Progenitor cell of endocrine pancreas (in vitro differentiated cells): ENCODE measurements at places on chromosomes 5 and 9. TPM values are rescaled to one million over a fixed set of nuclear protein-coding genes. Genes with fewer than 3 reads are reported as not detected.

- no peaks in the 10 kb centered on the region for H3K36me3 ChIP-seq
- no peak overlapping the region for H3K27ac ChIP-seq
- no peak for DNase-seq
Measured at GRCh38 chr5:143527808-143528207, 124.3 kb upstream of the NR3C1 start.

- H3K4me3 ChIP-seq, result no peak overlapping the region
- no peak for DNase-seq
- H3K36me3 ChIP-seq, result no peaks in the 10 kb centered on the region
Measured at GRCh38 chr5:139864716-139865483, 69.3 kb downstream of the PSD2 start.

- no peaks in the 10 kb centered on the region for H3K27me3 ChIP-seq
- H3K4me3 ChIP-seq, result no peak overlapping the region
- peaks cover 17% of the 10 kb centered on the region for H3K4me1 ChIP-seq
- H3K36me3 ChIP-seq, result no peaks in the 10 kb centered on the region
Measured at GRCh38 chr9:127392166-127392565, 4.8 kb upstream of the SLC2A8 start.

- H3K4me3 ChIP-seq, result no peak overlapping the region
- DNase-seq, result no peak
- peak overlapping the region; percentile 37 for H3K27ac ChIP-seq
- peaks cover 27% of the 10 kb centered on the region for H3K4me1 ChIP-seq
- H3K36me3 ChIP-seq, result peaks cover 34% of the 10 kb centered on the region
Measured at GRCh38 chr9:4259489-4259888, 40.4 kb downstream of the GLIS3 start.

DNA sequence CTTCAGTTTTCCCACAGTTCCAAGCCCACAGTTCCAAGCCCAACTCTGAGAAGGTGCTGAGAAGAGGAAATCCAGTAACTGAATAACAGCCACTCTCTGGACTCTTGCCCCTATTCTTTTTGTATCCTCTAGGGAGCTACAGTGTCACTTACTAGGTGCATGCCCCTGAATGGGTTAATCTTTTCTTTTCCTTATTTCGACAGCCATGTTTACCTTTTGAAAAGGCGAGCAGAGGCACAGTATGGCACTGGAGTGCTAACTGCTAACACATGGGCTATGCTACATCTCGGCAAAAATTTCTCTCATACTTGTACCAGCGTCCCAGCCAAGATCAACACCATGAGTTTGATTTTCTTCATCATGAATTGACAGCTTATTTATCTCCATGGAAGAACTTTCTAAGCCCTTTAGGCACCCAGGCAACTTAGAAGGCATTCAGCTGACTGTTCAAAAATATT lies 222.6 kb downstream of the EBF1 start:
- H3K27ac ChIP-seq, result no peak overlapping the region
- DNase-seq, result no peak
- H3K27me3 ChIP-seq, result peaks cover 32% of the 10 kb centered on the region
- peaks cover 14% of the 10 kb centered on the region for H3K4me1 ChIP-seq

DNA sequence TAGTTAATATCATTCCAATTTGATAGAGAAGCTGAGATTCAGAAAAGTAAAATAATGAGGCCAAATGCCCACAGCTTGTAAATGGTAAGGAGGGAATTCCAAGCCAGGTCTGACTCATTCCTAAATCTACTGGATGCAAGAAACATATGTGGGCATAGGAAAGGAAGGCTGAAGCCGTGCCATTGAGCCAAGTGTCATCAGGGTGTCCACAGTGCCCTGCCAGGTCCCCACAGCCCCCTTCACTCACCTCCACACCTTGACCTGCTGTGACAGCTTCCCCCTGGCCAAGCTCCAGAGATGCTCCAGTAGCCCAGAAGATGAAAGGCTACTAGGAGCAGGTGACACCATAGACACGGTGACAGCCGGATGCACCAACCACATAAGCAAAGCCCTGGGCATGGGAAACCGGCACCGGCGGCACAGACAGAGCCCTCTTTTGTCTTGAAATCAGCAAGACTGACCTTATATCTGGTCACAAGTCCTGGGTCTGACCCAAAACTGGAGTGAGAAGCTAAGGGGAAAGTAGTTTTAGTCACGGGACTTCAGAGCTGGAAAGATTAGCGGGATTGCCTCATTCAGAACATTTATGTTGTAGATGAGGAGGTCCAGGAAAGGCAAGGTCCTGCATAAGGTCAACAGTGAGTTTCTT lies 20.1 kb upstream of the FAT2 start:
- peaks cover 3% of the 10 kb centered on the region for H3K4me1 ChIP-seq
- no peak for DNase-seq
- H3K36me3 ChIP-seq, result no peaks in the 10 kb centered on the region
- no peak overlapping the region for H3K4me3 ChIP-seq
- H3K27me3 ChIP-seq, result peaks cover 45% of the 10 kb centered on the region

- DNase-seq, result no peak
- peaks cover 61% of the 10 kb centered on the region for H3K27me3 ChIP-seq
- no peak overlapping the region for H3K4me3 ChIP-seq
- H3K4me1 ChIP-seq, result peaks cover 3% of the 10 kb centered on the region
- no peak overlapping the region for H3K27ac ChIP-seq
Measured at GRCh38 chr5:1390333-1390732, 45.4 kb upstream of the CLPTM1L start.

DNA sequence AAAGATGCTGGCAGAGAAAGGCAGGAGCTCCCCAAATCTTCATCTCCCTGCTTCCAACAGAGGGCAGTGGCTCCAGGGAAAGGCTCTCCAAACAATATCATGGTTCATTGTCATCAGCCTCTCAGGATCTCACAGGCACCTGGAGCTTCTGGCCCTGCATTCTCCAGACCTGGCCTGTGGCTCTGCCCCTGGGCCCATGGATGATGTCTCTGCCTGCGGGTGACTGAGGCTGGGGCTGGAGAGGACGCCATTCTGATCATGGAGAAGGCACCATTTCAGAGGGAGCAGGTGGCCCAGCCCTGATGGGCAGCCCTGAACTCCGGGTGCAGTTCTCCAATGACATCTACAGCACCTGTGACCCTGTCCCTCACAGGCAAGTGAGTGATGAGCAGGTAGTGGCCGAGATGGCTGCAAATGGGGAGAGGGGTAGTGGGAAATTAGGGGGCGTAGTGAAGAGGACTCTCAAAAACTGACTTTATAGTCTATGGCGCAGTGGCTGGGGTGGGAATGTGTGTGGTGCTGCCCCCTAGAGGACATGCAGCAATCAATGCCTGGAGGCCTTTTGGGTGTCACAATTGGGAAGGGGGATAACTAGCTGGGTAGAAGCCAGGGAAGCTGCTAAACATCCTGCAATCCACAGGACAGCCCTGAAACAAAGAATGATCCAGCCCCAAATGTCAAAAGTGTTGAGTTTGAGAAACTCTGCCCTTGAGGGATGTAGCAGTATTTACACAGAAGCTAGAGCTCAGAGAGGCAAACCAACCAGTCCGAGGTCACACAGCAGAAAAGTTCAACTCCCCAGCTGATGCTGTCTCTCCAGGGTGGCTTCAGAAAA lies 3.2 kb downstream of the SH3PXD2B start:
- H3K27me3 ChIP-seq, result no peaks in the 10 kb centered on the region
- no peak for DNase-seq
- peaks cover 18% of the 10 kb centered on the region for H3K4me1 ChIP-seq
- H3K27ac ChIP-seq, result no peak overlapping the region

DNA sequence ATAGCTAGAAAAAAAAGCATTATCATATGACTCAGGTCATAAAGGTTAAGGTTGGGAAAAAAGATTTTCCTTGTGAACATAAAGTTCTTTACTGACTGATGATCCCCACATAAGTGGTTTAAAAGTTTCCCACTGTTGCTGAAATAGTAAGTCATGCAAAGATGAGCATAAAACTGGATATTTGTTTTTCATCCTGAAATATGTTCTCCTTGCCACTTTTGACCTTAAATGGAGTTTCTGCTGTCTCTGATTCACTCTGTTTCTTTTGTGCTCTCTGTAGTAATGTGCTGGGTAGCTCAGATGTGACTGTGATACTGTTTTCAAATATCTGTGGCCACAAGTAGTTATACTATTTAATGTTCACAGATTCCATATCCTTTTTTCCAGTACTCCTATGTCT lies 162.5 kb upstream of the GAS1 start:
- H3K4me3 ChIP-seq, result no peak overlapping the region
- H3K36me3 ChIP-seq, result no peaks in the 10 kb centered on the region
- peaks cover 7% of the 10 kb centered on the region for H3K27me3 ChIP-seq
- no peak overlapping the region for H3K27ac ChIP-seq
- peaks cover 9% of the 10 kb centered on the region for H3K4me1 ChIP-seq

DNA sequence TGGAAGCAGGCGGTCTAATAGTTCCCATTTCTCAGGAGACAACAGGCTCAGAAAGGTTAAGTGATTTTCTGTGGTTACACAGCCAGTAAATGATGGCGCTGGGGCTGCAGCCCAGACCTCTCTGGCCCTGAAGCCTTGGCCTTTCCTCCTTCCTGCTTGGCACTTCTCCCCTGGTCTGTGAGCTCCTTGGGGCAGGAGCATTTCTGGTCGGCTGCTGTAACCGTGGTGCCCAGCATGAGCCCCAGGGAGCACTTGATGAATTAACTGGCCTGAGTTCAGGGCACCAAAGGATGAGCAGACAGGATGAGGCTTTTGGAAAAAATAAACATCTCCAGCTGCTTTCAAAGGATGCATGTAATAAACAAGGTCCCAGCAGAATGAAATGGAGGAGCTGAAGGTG lies 30.2 kb downstream of the CDHR2 start:
- H3K4me1 ChIP-seq, result peaks cover 1% of the 10 kb centered on the region
- no peak overlapping the region for H3K27ac ChIP-seq
- DNase-seq, result no peak
- H3K4me3 ChIP-seq, result no peak overlapping the region
- no peaks in the 10 kb centered on the region for H3K36me3 ChIP-seq

DNA sequence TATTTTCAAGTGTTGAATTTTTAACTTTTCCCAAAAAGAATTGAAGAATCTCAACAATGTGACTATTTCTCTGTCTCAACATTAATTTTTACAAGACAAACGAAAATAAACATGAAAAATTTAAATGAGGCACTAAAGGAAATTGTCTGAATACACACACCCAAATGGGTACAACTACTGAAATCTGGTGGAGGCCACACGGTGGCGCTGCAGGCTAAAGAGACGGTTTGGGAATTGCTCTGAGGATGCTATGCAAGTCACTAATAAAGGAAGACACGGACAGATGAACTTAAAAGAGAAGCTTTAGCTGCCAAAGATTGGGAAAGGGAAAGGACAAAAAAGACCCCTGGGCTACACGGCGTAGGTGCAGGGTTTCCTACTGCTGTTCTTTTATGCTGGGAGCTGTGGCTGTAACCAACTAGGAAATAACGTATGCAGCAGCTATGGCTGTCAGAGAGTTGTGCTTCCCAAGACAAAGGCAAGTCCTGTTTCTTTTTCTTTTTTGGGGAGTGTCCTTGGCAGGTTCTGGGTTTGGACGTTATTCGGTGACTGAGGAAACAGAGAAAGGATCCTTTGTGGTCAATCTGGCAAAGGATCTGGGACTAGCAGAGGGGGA lies at the start of gene PCDHB10:
PCDHB10 (plus strand) TSS at position 244 of the 616 bp plus-strand sequence; CDS start at position 444, 200 bp downstream.
- DNase-seq, result no peak
- no peaks in the 10 kb centered on the region for H3K4me1 ChIP-seq
- no peaks in the 10 kb centered on the region for H3K27me3 ChIP-seq
- H3K4me3 ChIP-seq, result peak within 1 kb of the TSS; percentile 63

DNA sequence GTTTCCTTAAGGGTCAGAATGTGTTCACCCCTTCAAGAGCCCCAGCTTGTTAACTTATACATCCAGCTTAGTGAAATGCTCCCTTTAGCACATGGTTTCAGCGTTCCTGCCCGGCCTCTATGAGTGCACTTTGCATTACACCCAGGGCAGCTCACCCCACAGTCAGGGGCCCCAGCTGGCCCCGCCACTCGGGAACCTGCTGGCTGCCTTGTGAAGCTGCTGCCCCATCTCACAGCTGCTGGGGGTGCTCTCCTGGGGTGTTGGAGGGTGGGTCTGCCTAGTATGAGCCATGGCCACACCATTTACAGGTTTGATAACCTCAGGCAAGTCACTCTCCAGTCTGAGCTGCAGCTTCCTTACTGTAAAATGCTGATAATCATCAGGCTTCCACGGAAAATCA lies 32.2 kb downstream of the HRH2 start:
- no peak for DNase-seq
- no peak overlapping the region for H3K4me3 ChIP-seq
- peaks cover 30% of the 10 kb centered on the region for H3K27me3 ChIP-seq
- H3K36me3 ChIP-seq, result no peaks in the 10 kb centered on the region

DNA sequence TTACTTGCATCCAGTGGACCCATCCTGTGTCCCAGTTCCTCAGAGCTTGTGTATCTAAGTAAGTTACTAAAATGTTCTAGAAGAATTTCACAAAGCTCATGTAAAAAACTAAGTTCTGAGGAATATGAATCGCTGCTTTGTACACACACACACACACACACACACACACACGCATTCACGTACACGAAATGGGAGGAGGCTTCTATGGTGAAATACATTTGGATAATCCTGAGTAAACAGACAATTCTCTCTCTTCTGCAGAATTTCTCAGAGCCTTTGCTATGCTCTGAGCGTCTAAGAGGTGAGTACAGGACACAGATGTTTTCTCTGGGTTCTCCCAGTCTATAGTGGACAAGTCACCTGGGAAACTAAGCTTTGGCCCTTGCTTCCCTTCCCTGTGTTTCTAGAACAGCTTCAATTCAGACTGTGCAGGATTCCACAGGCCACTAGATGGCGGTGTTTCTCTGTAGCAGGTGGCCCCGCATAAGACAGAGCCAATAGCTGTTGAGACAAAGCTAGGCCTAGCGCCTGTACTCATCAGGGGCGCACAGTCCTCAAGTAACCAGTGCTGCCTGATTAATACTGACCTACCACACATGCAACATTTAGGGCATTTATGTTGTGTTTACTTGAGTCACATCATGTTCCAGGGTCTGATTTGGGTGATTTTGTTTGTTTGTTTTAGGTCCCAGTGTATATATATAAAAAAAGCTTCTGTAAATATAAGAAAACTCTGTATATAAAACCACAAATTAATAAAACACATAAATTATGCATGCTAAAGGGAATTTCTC lies 114.8 kb downstream of the LIFR start:
- peak; percentile 79 for DNase-seq
- H3K27ac ChIP-seq, result peak overlapping the region; percentile 71
- no peaks in the 10 kb centered on the region for H3K4me1 ChIP-seq
- H3K4me3 ChIP-seq, result no peak overlapping the region

- no peak for DNase-seq
- no peak overlapping the region for H3K4me3 ChIP-seq
- H3K27ac ChIP-seq, result no peak overlapping the region
Measured at GRCh38 chr9:80954521-80954920, 734.8 kb downstream of the TLE1 start.

GRCh38 chr9:1473956-1474634 lies 423.9 kb downstream of the DMRT2 start:
- no peak overlapping the region for H3K4me3 ChIP-seq
- no peak overlapping the region for H3K27ac ChIP-seq
- no peaks in the 10 kb centered on the region for H3K27me3 ChIP-seq
- H3K36me3 ChIP-seq, result no peaks in the 10 kb centered on the region
- no peak for DNase-seq

NDST1 gene
- total RNA-seq, result 154 and 169 TPM in 2 replicates

ENC1 gene
- total RNA-seq, result 71.7 and 78.7 TPM in 2 replicates

TPPP gene
- 2.6 and 2.9 TPM in 2 replicates for total RNA-seq

C5orf52 gene
- not detected in 2 replicates for total RNA-seq

SLC34A1 gene
- total RNA-seq, result not detected in 2 replicates

HAPLN1 gene
- total RNA-seq, result 0.89 and 2.9 TPM in 2 replicates

SAXO1 gene
- 0.22 TPM in 1 of 2 replicates, not detected in the other for total RNA-seq

POLK gene
- 20.2 TPM in 2 replicates for total RNA-seq
